ENCODE measurements at places on chromosomes 4 and X. TPM values are rescaled to one million over a fixed set of nuclear protein-coding genes. Genes with fewer than 3 reads are reported as not detected.

DNA sequence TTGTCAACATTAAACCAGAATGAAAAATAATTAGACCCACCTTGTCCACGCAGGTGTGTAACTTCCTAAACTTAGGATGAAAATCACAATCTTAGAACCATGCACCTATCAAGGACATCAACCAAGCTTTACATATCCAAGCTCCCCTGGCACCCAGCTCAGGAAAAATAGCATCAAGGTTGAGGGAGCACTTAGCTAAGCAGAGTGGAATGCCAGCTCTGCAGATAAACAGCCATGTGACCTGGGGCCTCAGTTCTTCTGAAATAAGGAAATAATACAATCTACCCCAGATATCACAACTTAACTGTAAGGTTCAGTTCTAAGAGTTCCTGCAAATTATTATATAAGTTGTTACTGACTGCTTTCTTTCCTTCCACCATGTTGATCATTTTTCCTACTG lies 64.7 kb downstream of the DHX15 start:
- DNase-seq = no peak

DNA sequence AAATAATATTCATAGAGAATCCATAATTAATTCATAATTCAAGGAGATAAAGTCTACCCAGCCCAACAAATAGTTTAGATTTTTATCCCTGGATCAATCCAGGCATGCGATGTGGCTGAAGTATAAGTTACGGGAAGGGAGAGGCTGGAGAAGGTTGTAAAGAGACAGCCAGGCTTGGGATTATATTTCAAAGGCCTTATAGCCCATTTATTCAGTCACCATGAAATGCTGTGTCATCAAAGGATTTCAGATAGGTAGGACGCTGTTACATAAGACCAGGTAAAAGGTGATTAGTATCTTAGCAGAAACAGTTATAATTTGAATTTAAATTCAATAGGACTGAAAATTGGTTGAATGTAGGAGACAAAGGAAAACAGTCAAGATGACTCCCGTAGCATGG lies 73.0 kb upstream of the NFKB1 start:
- no peak for DNase-seq

DNA sequence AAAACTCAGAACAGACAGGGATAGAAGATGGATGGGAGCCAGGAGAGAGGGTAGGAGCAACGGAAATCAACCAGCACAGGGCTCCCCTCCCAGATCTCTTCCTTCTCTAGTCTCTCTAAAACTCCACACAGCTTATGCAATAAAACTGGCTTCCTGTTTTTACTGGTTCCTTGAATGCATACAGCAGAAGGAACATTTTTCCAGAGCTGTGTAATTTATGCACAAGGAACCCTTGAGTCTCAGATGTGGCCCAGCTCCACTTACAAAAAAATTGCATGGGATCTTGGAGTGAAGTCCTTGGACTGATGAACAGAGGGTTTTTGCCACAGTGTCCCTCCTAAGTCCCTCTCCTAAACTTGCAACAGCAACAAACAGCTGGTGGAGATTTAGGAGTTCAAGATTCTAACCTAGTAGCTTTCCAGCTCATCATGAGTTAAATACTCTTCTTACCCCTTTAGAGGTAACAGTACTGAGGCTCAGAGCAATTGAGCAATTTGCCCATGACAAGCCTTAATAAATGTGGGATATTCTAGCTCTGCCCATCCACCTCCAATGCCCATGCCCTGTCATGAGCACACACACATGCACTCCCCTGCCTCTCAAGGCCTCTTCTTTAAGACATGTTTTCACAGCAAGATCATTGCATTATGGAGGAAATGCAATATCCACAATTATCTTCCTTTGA lies 18.4 kb upstream of the CC2D2A start:
- DNase-seq = no peak

GRCh38 chrX:111830571-111830970 lies 45.4 kb upstream of the TRPC5OS start:
- DNase-seq = no peak

- no peak for DNase-seq
These were observed 13.7 kb downstream of the RASSF6 start for GRCh38 chr4:73606465-73606974.

- DNase-seq = no peak
These were observed 745 bp downstream of the SLC39A8 start for GRCh38 chr4:102344520-102344953.

- DNase-seq = no peak
These were observed 25.4 kb upstream of the AFAP1 start for GRCh38 chr4:7964890-7965662.

DNA sequence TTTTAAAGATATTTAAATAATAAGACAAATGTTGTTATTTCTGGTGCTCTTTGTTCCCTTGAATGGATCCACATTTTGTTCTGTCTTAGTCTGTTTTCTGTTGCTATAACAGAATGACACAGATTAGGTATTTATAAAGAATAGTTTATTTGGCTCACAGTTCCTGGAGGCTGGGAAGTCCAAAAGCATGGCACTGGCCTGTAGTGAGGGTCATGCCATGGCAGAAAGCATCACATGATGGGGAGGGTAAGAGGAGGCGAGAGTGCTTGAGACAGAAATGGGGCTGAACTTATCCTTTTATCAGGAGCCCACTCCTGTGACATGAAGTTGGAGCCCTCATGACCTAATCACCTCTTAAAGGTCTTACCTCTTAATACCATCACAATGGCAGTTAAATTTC lies 38.2 kb downstream of the KIAA0232 start:
- DNase-seq = no peak

DNA sequence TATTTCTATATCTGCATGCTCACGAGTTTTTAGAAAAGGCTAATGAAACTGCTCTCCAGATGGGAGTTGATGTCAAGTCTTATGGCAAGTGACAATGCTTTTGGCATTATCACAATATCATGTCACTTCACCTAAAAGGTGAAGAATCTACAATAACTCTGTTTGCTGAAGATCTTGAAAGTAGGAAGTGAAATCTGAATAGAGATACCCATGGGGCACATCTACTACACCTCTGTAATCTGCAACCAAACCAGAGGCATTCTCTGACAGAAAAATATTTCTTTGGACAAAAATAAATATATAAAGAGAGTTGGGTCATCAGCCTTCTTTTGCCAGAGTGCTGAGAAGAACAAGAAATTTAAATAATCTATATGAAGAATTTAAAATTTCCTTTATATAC lies 3.9 kb upstream of the VAMP7 start:
- no peak for DNase-seq

- no peak for DNase-seq
These were observed 4.1 kb downstream of the ZNF185 start for GRCh38 chrX:152901816-152902501.

- DNase-seq = no peak
These were observed 52.9 kb upstream of the HPF1 start for GRCh38 chr4:169810325-169811323.

- no peak for DNase-seq
These were observed 700.6 kb downstream of the TECRL start for GRCh38 chr4:63708661-63709060.

DNA sequence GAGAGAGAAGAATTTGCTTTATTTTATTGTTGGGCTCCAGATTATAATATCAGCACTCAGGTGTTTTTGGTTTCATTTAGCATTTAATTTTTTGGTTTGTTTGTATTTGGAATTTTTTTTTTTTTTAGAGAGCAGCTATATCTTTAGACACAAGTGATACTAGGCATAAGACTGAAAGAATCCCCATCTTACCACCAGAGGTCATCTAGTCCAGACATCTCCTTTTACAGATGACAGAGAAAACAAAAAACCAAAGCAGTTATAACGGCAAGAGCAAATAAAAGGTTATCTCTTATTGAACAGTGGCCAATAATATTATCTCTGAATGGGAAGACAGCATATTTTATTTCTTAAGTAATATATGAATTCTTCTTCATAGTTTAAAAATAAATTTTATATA lies 22.8 kb downstream of the USP38 start:
- no peak for DNase-seq

DNA sequence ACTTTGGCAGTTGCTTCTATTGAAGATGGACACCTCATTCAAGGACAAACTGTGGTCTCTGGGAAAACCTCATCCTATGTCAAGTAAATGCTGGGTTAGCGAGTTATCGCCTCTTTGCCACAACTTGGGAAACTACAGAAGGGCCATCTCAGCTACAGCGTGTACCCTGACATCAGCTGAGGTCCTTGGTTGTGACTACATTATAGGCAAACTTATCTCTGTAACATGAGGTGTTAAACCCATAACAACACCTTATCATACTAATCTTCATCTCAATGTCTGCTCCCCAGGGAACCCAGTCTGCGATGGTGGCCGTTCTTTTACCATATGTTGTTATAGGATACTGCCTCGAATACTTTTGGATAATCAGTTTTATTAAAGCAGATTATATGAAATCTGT lies 1862.7 kb downstream of the STIM2 start:
- DNase-seq = no peak

GRCh38 chrX:17687648-17688047 lies 49.6 kb upstream of the SCML1 start:
- no peak for DNase-seq

DNA sequence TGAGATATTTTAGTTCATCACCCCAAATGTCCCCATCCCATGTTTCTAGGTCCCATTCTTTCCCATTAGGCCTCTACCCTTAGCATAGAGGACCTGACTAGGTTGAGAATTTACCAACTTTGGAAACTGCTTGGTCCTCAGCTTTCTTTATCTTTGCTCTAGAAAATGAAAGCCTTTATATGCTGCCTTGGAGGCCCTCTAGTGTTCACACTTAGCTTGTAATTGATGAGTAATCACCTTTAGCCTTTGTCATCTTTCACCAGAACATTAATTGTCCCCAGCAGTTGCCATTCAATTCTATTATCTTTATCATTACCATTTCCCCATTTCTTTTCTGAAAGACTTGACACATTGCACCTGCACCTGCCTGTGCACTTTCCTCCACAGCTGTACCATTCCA lies 589.2 kb upstream of the NR3C2 start:
- no peak for DNase-seq

GRCh38 chr4:18842431-18842830 lies 820.9 kb upstream of the LCORL start:
- DNase-seq = no peak

DNA sequence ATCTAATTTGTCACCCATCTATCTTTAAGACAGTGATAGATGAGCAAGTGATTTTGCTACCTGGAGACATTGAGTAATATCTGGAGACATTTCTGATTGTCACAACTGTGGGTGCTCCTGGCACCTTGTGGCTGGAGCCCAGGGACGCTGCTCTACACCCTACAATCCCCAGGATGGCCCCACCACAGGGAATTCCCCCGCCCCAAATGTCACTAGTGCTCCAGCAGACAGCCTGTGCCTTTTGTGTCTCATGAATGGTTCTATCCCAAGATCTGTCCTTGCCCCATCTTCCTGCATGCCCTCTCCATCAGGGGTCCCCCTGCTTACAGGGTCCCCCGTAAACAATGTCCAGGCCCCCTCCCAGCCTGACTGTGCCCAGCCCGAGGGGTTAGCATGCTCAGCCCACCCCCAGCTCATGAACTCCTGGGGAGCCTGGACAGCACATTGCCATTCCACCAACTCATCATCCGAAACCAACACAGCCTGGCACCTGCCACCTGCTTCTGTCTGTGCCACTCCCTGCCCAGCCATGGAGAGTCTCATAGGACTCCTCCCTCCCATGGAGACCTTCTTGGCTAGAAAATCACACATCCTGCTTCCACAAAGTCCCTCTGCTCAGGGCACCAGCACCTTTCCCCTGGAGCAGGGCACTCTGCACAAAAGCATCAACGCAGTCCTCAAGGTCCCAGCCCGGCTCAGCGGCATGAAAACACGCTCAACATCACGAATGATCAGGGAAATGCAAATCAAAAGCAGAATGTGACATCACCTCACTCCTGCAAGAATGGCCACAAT lies 5.7 kb downstream of the P2RY8 start:
- no peak for DNase-seq

GRCh38 chr4:2393353-2394270 lies 24.8 kb downstream of the ZFYVE28 start:
- no peak for DNase-seq

- peak; percentile 10 for DNase-seq
These were observed 6.6 kb downstream of the ARL9 start for GRCh38 chr4:56512166-56512565.

DNA sequence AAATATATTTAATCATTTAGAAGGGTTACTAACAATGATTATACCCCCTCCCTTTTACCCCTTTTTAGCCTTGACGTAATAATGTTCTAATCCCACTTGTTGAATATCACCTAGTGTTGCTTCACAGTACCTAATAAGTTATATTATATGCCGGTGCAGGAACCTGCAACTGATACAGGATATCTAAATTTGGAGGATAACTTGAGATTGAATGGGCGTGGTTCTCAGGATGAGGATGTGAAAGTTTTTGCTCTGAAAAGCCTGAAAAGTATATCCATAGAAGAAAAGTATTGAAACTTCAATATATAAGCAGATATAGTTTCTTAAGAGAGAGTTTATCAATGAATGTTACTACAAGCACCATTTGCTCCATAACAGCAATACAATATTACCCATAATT lies 59.8 kb downstream of the ZNF711 start:
- no peak for DNase-seq

DNA sequence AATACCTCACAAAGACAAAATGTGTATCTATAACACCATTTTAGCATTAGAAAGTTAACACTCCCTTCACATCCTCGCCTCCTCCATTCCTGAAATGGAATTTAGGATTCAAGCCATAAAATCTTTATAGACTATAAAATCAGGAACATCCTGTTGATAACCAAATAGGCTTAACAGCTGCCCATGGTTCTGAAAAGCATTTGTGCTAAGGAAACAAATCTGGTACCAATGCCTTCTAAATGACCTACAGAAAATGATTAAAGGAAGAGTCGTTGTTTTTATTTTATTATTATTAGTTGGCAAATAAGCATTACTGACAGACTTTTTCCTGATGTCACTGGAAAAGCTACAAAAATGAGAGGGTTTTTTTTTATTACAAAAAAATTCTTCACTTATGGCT lies 79.8 kb downstream of the PAPSS1 start:
- DNase-seq = no peak

GRCh38 chr4:100130491-100130890 lies 59.8 kb downstream of the DDIT4L start:
- no peak for DNase-seq

DNA sequence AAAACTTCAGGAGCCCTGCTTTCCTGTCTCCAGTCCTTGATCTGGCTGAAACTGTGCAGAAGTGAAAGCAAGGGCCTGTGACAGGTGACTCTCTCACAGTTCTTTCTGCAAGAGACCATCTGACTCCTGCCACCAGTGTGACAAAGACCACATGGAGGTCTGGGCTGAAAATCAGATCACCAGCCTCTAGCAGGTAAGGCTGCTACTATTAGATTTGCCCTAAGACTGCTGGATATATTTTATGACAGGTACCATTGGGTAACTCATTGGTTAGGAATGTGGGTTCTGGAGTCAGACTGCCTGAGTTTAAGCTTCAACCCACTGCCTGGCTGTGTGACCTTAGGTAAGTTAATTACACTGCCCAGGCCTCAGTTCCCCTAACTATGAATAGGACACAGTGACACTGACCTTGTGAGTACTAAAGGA lies 163.3 kb upstream of the SLC7A11 start:
- DNase-seq = no peak

GRCh38 chrX:110215411-110215810 lies 102.5 kb downstream of the AMMECR1 start:
- no peak for DNase-seq

STBD1 gene
- 4.4 TPM for polyA plus RNA-seq

SOX3 gene
- not detected for polyA plus RNA-seq

NOX1 gene
- not detected for polyA plus RNA-seq

CT55 gene
- not detected for polyA plus RNA-seq

CTSO gene
- polyA plus RNA-seq = 14.1 TPM

MAGEB10 gene
- not detected for polyA plus RNA-seq

AMMECR1 gene
- 7.3 TPM for polyA plus RNA-seq

FDCSP gene
- not detected for polyA plus RNA-seq

SLC2A9 gene
- 5.0 TPM for polyA plus RNA-seq

FAM241A gene
- 0.45 TPM for polyA plus RNA-seq

LANCL3 gene
- polyA plus RNA-seq = not detected

GAGE12F gene
- not detected for polyA plus RNA-seq

MAGEA9B gene
- polyA plus RNA-seq = not detected
